ENCODE measurements at places on chromosomes 12 and 14. TPM values are rescaled to one million over a fixed set of nuclear protein-coding genes. Genes with fewer than 3 reads are reported as not detected.
A peak's percentile ranks its signal among the peaks of the same experiment; 100 is the strongest.

Gene BEGAIN
- 1.4 TPM for total RNA-seq

Gene SMIM41
- total RNA-seq: not detected

GRCh38 chr14:99134516-99135046 is 137.4 kb downstream of the BCL11B start:
- peak; percentile 32 for DNase-seq

- no peak for DNase-seq
Observed at GRCh38 chr12:89247967-89248366, 104.3 kb downstream of the DUSP6 start.
